Activated CD8-positive, alpha-beta memory T cell treated with anti-CD3 and anti-CD28 coated beads, Interleukin-2, amount 10 ng/mL, durations not matched to agents 7 days and 5 days (primary cell): ENCODE measurements at places on chromosomes 3 and 15. TPM values are rescaled to one million over a fixed set of nuclear protein-coding genes. Genes with fewer than 3 reads are reported as not detected.

DNA sequence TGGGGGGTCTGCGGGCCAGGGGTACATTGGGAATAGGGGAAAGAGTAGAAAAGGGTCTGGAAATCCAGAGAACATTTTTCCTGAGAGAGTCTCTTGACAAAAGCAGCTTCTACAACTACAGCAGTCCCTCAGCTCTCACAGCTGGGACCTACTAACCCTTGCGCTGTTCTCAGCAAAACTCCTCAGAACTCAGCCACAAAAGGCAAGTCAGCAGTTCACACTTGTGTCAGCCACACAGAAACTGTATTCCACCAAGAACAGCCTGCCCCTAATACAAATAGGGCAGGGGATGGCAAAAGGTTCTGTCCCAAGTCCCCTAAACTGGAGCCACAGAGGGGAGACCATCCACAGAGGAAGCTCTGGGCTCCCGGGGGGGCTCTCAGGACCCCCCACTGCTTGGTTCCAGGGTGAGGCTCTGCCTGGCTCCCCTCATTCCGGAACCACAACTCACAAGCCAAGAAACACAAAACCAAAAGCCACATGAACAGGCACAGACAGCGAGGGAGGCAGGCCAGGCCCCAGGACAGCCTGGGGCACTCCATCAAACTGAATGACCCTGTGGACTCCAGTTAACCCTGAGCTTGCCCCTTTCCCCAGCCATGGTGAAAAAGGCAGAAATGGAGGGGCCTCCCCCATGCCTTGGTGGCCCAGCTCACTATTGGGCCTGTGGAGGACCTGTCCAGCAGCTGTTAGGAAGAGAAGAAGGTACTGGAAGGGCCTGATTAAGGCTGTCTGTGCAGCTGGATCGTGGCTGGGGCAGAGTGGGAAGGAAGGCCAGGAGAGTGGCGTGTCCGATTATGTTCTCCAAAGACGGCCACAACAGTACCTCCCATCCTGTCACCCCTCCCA is 162.0 kb downstream of the CHSY1 start:
- H3K27ac ChIP-seq = no peak overlapping the region
- no peak for DNase-seq
- H3K27me3 ChIP-seq = peaks cover 6% of the 10 kb centered on the region

DNA sequence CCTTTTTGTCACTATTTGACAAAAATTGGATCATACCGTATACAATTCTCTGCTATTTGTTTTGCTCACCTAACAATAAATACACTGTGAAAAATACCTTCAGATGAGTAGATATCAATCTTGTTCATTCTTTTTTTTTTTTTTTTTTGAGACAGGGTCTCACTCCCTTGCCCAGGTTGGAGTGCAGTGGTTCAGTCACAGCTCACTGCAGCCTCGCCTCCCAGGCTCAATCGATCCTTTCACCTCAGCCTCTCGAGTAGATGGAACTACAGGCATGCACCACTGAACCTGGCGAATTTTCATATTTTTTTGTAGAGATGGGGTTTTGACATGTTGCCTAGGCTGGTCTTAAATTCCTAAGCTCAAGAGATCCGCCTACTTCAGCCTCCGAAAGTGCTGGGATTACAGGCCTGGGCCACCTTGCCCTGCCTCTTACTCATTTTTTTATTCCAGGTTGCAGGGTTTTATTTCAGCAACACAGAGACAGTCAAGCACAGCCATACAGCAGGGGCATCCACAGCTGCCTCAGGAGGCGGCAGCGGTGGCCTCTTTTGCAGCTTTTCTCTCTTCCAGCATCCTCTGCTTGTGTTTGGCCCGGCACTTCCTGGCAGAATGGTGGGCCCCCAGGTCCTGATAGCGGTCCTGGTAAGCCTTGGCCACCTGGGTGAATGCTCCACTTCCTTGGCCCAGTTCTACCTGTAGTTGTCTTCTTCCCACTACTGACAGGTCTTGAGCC is 51.2 kb upstream of the CGNL1 start:
- H3K27me3 ChIP-seq = peaks cover 17% of the 10 kb centered on the region
- no peak overlapping the region for H3K4me3 ChIP-seq
- DNase-seq = no peak
- H3K4me1 ChIP-seq = peaks cover 7% of the 10 kb centered on the region
- H3K27ac ChIP-seq = no peak overlapping the region
- no peaks in the 10 kb centered on the region for H3K36me3 ChIP-seq

The JMJD7 gene
- total RNA-seq = 12.0 TPM

- no peaks in the 10 kb centered on the region for H3K36me3 ChIP-seq
- no peak for DNase-seq
- H3K4me1 ChIP-seq = peaks cover 32% of the 10 kb centered on the region
Measured at GRCh38 chr3:129596194-129597086, 10.0 kb downstream of the PLXND1 start.

The FOXB1 gene
- total RNA-seq = 2.8 TPM

DNA sequence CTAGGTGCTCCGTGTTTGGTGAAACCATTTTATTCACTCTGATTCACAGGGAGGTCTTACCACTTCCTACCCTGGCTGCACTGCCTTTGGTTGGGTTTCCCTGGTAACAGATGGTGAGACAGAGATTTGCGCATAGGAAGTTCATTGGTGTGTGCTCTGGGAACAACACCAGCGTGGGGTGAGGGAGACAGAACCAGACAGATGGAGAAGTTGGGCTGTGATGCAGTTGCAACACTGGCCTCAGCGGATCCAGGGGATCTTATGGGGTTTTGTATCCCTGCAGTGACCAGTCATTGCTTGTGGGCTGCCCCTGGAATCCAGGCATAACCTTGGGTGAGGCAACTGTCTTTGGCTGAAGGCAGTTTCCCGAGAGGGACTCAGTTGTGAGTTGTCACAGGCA is 12.5 kb upstream of the IL16 start:
- no peak overlapping the region for H3K27ac ChIP-seq
- H3K27me3 ChIP-seq = peaks cover 59% of the 10 kb centered on the region
- no peak overlapping the region for H3K4me3 ChIP-seq
- no peak for DNase-seq

The TMCO5A gene
- not detected for total RNA-seq

- no peak overlapping the region for H3K27ac ChIP-seq
- peak; percentile 23 for DNase-seq
- H3K4me1 ChIP-seq = peaks cover 24% of the 10 kb centered on the region
- no peaks in the 10 kb centered on the region for H3K27me3 ChIP-seq
Measured at GRCh38 chr15:73985101-73985873, 6.8 kb downstream of the STOML1 start.

The CLK3 gene
- 120 TPM for total RNA-seq

- no peak overlapping the region for H3K4me3 ChIP-seq
- no peaks in the 10 kb centered on the region for H3K36me3 ChIP-seq
- no peak for DNase-seq
- H3K27me3 ChIP-seq = peaks cover 21% of the 10 kb centered on the region
- no peak overlapping the region for H3K27ac ChIP-seq
Measured at GRCh38 chr15:49769225-49769624, 148.4 kb downstream of the DTWD1 start.

DNA sequence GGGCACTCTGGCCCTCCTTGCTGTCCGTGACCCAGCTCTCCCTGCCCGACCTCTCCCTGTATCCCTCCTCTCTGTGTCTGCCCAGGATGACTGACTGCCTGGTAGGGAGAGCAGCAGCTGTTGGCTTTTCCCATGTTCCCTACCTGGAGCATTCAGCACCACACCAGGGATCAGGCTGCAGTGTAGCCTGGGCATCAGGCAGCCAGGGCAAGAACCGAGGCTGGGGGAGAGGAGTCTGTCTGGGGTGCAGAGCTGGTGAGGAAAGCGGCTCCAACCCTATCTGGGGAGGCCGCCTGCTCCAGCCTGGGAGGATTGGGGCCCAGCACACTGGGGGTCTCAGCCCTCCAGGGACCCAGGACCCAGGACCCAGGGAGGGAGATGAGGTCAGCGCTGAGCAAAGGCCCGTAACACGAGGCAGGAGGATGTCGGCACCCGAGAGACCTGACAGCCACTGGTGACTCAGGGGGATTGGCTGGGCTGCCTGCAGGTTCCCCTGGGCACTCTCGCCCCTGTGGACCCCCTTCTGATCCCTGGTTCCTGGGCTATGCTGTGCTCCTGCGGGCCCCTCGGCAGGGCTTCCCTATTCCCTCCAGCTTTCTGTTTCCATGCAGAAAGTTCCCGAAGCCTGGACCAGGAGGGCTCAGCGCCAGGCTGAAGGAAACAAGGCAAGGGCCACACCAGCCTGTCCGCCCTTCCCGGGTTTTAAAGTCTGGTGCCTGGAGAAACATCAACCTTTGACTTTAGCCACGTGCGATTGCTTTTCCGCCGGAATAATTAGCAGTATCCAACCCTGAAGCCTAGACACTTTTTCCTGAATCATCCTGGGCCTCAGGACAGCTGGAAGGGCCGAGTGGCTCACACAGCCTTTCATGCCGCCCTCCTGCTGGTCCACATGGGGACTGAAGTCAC is 128.2 kb upstream of the MEF2A start:
- H3K4me1 ChIP-seq = peaks cover 8% of the 10 kb centered on the region
- peak; percentile 27 for DNase-seq
- H3K36me3 ChIP-seq = no peaks in the 10 kb centered on the region
- peaks cover 37% of the 10 kb centered on the region for H3K27me3 ChIP-seq
- no peak overlapping the region for H3K27ac ChIP-seq

DNA sequence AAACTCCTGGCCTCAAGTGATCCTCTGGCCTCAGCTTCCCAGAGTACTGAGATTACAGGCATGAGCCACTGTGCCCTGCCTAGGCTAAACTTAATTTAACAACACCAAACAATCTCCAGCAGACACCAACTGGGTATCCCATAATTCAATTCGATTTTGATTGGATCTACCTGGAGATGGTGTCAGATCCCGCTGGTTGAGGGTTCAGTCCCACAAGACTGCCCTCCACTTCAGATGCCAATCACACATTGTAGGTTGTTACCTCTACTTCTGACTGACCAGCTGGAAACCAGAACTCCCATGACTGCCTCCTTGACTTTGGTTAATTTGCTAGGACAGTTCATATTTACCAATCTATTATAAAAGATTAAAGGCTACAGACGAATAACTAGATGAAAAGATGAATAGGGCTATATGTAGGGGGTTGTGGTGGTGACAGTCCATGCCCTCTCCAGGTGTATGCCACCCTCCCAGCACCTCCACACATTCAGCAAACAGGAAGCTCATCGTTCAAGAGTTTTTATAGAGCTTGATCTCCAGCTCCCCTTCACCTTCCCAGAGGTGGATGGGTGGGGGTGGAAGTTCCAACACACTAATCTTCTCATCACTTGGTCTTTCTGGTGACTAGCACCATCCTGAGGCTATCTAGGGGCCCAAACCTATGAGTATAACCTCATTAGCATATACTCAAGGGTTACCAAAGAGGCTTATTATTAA is 9.3 kb downstream of the B2M start:
- peak; percentile 57 for DNase-seq
- H3K4me3 ChIP-seq = no peak overlapping the region
- peak overlapping the region; percentile 95 for H3K27ac ChIP-seq

- no peak overlapping the region for H3K27ac ChIP-seq
- no peaks in the 10 kb centered on the region for H3K27me3 ChIP-seq
- H3K4me1 ChIP-seq = peaks cover 8% of the 10 kb centered on the region
- no peak overlapping the region for H3K4me3 ChIP-seq
- H3K36me3 ChIP-seq = no peaks in the 10 kb centered on the region
- DNase-seq = no peak
Measured at GRCh38 chr3:66555214-66555844, 54.5 kb upstream of the LRIG1 start.

The LRRC3B gene
- total RNA-seq = not detected
